ENCODE measurements at places on chromosomes 6 and 20.

DNA sequence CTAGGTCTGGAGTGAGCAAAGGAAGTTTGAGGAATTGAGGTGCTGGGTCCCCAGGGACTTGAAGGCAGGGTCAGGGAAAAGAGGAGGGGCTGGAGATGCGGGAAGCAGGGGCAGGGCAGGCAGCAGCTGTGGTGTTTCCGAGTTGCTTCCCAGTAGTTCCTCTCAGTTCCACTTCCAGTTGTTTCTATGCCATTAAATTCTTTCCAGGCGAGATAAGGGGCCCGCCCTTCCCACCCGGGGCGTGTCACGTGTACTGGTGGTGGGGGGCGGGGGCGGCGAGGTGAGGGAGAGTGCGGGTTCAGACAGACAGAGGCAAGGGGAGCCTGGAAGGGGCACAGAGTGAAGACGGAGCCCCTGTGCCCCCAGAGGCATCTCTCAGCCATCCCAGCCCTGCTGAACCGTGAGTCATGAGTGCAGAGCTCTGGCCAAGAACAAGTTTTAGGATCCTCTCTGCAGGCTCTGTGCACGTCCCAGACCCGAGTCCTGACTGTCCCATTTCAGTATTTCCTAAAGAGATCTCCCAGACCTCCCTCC, 977 bp downstream of the TNXB start:
- peak; percentile 47 for DNase-seq

DNA sequence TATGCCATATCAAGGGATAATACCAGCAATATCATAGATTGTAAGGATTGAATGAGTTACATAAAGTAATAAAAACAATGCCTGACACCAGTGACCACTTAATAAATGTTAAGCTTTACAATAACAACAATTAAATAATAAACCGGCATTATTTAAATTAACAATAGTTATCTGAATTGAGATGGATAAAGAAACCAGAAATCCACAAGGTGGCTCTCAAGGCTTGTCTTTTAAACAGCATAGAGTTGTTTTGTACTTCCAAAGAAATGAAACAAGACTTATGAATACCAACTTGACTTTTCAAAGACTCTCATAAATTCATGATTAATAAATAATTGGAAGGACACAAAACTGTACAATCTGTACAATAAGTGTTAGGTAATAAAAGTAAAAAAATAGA, 203.1 kb downstream of the ASCC3 start:
- DNase-seq, result no peak

DNA sequence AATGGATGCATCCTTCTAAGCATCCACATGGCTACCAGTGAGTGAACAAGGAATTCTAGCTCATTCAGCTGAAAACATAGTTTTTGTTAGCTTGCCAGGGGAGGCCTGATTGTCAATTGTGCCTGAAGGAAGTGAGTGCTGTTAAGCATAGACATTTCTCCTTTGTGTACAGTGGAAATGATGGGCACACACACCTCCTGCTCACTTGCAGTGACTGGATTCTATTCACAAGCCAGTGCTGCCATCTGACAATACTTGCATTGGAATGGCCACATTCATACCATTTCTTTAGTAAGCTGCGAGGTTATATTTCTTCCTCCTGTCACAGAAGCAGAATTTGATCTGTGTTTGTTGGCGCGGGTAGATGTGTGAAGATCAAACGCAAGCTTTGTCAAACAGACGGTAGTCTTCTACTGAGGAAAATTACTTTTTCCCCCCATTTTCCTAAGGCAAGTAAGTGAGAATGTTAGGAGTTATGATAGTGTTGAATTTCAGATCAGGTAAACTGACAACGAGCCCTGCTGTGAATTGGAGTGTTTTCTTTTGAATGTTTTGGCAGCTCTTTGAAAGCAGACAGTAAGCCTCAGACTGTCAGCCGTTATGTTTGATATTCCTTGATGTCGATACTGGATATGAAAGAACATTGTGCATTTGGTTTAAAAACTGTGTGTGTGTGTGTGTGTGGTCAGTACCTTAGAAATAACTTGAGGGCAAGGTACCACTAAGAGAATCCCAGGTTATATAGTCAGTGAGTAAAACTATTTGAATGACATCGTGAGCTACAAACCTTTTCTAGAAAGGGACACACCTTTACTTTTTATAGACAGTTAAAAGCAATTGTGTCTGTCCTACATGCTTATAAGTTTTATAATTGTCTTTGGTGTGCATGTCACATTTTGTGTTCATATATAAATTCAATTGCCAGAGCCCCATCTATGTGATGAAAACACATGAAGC, 84.2 kb upstream of the BMP2 start:
- DNase-seq, result no peak

DNA sequence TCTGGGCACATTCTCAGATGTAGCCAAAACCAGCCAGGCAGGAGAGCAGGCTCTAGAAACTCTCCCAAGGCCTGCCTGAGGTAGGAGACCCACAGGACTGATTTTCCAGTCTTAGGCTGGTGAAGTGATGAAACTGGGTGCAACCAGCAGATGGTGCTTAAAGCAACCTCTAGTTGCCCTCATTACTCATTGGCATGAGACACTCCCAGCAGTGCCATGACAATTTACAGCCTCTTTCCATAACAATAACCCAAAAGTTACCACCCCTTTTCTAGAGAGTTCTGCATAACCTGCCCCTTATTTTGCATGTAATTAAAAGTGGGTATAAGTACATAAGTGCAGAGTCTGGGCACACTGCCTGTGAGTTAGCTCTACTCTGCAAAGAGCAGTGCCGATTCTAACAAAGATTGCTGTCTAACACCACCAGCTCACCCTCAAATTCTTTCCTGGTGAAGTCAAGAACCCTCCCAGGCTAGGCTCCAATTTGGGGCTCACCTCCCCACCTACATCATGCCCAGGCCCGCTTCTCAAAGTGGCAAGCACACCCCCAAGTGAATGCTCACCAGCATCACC, 14.4 kb upstream of the GPR6 start:
- DNase-seq, result no peak

GRCh38 chr6:168078175-168078942, 653 bp downstream of the FRMD1 start:
- no peak for DNase-seq

GRCh38 chr6:142361779-142362750, 60.3 kb downstream of the ADGRG6 start:
- DNase-seq, result no peak

DNA sequence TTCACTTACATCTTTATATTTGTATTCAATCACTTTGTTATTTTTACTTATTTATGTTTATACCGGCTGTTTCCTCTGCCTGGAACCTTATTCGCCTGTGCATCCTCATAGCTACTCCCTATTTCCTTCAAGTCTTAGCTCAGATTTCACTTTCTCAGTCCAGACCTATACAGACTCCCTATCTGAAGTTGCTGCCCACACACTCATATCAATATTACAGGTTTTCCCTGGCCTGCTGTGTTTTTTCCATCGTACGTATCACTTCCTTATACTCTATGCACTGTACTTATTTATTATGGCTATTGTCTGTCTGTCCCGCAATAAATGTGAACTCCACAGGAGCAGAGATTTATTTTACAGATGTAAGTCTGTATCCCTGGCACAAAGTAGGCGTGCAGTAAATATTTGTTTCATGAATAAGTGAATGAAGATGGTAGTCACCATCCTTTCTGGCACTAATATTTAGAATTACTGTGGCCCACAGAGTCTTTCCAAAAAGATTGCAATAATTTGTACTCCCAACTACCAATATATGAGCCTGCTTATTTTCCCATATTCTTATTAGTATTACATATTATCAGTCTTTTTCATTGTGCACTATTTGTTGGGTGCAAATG, 64.9 kb downstream of the TNFAIP3 start:
- no peak for DNase-seq

DNA sequence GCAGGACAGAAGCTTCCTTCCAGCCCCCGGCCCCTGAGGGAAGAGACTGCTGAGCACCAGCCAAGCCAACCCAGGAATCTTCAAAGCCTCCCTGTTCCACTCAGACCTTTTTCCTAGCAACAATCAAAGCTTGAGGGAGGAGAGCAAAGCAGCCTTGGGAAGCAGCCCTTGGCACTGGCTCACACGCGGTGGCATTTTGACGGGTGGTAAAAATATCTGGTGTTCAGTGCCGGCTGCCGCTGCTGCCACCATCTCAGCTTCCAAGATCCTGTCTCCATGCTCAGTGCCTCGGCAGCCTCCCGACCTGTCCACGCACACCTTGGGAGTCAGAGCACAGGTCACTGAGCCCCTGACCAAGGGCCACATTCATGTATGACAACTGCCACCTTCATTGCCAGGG, 170.1 kb downstream of the LRFN2 start:
- DNase-seq, result no peak
